ENCODE measurements at places on chromosomes 7 and 10.

GRCh38 chr7:7014827-7015595 is 167.3 kb upstream of the C1GALT1 start:
- no peak for DNase-seq

DNA sequence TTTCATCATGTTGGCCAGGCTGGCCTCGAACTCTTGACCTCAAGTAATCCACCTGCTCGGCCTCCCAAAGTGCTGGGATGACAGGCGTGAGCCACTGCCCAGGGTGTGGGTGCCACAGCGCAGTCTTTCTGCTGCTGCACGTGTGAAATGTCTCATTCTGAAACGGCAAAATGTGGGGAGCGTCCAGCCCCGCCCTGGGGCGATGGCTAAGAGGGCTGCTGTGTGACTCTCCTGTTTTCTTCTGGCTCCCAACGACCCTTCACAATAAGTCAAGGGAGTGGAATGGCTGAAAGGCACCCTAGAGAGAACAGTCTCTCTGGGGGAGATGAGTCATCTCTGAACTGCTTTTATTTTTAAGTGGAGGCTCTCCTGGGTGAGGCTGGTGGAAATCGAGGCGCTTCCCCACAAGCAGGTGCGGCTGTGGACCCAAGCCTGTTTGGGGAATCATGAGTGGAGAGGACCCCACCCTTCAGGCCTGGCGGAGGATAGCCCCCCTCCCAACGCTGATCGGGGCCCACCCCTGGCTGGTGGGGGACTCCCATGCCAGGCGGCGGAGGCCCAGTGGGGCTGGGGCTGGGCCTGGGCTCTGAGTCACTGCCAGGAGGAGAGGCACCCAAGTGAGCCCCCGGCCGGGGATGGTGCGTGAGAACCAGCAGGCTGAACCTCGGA is 18.0 kb downstream of the ADAP1 start:
- DNase-seq = peak; percentile 74

DNA sequence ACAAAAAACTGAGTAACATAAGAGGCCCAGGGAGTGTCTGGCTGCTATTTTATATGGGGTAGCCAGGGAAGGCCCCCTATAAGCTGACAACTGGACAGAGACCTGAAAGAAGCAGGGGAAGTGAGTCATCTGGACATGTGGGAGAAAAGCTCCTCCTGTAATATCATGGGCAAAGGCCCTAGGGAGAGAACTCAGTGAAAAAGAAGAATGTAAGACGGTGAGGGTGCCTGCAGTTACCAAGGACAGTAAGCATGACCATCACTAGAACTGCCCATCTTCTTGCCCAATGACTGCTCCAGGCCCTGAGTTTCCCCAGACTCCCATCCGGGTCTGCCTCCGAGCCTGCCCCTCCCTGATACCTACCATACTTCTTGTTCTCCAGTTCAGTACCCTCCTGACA is 2.3 kb downstream of the ELMO1 start:
- no peak for DNase-seq

DNA sequence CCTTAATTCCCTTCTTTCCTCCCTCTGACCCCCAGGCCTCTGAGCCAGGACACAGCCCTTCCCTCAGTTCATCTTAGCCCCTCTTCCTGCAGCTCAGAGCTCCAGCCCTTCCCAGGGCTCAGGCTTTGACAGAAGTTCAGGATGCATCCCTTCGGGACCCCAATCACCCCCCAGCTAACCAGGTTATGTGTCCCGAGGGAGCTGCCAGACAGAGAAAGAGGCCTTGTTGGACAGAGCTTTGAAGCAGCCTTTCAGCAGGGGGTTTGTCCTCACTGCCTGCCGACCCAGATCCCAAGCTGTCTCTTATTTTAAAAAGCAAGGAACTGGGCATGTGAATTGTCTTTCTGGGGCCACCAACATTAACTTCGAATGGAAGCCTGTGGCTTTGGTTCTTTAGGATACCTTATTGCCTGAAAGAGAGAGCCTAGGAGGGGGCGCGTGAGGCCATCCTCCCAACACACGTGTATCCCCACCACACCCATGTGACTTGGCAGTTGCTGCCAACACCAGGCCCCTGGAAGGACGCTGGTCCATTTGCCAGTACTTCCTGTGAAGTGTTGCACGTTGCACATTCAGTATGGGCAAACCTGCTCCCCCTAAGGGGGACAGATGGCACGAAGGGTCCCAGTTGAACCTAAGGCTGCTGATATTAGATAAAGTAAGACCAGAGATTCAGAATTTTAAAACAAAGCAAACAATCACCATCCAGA is 858 bp downstream of the CCDC136 start:
- peak; percentile 15 for DNase-seq

All from RPMI7951 (cell line).